ENCODE measurements at places on chromosomes 6 and 20.

DNA sequence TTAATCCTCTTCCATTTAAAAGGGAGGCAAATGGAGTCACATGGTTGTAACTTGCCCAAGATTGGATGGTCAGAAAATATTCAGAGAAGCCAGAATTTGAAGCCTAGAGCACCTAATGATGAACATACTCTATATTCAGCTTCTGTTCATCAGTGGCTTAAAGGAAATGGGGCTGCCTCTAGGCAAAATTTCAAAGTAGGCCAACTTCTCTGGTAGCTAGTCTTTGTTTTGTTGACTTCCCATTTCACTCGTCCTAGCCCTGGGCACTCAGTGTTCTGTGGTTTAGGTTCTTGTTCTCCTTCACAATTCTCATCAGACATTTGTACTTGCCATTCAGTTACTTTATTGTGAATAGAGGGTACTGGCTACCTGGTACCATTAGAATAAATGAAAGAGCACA is 13.2 kb downstream of the MAP3K7 start:
- DNase-seq: no peak

DNA sequence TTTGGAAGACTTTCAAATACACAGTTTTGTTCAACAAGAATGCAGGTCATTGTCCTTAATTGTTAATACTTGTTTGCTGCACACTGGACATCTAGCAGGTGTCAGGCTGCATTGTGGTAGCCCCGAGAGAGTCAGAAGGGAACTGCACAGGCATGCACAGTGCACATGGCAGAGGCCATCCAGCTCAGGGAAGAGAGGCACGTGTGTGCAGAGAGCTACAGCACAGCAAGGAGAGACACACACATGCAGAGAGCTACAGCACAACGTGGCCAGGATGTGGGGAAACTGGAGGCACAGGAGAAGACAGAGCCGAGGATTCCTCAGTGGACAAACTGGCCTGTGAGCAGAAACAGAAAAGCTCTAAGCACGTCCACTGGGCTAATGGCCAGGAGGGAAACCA is 272.0 kb downstream of the SMOC2 start:
- DNase-seq: no peak

GRCh38 chr20:50453533-50454244 is 56.5 kb upstream of the PTPN1 start:
- DNase-seq: no peak

DNA sequence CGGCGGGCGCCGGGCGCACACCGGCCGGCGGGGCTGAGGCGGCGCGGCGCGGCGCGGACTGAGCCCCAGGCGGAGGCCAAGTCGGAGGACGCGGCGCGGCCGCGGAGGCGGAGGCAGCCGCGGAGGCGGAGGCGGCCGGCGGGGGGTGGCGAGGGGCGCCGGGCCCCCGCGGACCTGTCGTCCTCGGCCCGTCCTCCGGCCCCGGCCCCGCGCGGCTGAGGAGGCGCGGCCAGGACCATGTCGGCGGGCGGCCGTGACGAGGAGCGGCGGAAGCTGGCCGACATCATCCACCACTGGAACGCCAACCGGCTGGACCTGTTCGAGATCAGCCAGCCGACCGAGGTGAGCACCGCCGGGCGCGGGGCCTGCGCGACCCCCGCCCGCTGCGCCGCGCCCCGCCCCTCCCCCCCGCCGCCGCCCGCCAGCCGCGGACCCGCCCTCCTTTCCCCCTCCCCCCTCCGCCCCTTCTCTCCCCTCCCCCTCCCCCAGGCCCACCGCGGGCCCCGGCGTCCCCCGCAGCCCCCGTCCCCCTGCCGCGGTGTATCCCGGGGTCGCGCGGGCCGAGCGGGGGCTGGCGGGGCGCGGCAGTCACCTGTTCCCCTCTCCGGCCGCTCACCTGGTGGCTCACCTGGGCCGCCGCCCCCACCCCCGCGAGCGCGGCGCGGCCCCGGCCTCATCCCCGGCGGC is at the start of gene AFDN:
Gene AFDN (plus strand): TSS at position 16 of the 687 bp plus-strand sequence. CDS start 222 bp downstream, at position 238.
- DNase-seq: no peak

GRCh38 chr6:5389086-5389745 is 127.9 kb downstream of the FARS2 start:
- no peak for DNase-seq

DNA sequence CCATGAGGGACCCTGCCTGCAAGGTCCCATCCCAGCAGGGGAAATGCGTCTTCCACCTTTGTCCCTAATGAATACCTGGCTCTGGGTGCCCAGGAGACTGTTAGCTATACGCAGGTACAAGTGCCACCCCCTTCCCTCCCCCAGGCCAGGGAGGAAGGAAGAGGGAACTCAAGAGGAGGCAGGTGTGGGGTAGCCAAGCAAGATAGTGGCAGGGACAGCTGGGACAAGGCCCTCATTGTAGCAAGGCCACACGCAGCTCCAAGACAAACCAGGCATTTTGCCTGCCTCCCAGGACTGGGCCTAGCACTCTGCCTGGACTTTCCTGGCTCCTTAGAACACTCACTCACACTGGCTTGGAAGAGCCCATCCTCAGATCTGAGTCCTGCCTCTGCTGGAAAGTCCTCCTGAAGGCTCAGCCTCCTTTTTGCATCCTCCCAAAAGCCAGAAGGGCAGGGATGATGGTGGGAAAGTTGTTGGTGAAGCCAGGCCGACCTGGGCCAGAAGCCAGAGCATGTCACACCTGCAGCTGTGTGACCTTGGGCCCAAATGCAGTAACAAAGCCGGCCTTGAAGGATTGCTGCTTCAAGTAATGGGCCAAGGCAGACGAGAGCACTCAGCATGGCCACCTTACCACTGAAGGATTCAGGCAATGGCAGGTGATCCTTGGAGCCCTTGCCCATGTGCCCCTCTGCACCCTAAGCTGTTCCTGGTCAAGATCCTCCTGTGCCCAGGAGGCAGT is 27.7 kb downstream of the SNPH start:
- DNase-seq: no peak

- no peak for DNase-seq
Measured at GRCh38 chr6:70413992-70414494, 735 bp downstream of the FAM135A start.

DNA sequence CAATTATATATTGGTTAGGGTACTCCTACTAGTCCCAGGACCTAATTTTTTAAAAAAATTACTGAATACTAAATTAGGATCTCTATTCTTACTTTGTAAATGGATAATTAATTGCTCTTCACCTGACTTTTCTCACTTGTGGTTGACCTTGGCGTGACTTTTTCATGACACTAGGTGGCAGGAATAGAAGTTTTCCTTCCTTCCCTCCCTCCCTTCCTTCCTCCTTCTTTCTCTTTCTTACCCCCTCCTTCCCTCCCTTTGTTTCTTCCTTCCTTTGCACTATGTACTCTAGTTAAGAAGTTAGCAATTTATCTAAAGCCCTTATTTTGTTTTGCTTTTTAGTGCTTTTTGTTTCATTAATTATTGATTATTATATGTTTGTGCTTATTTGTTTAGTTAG is 20.4 kb upstream of the HBS1L start:
- no peak for DNase-seq

DNA sequence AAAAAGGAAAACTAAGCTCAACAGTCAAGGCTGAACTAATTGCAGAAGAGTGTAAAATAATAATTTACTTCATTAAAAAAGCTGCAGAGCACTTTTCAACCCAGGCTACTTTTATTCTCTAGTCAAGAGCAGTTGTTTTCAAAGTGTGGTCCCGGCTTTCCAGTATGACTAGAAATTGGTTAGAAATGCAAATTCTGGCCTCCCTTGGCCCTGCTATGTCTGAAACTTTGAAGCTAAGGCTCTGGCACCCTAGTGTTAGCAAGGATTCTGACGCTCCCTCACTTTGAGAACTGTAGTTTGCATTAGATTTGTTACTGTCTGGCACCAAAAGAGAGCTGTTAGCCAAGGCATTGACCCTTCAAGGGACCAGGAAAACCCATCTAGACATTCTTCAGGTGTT is 9.5 kb upstream of the NXT1 start:
- DNase-seq: no peak

DNA sequence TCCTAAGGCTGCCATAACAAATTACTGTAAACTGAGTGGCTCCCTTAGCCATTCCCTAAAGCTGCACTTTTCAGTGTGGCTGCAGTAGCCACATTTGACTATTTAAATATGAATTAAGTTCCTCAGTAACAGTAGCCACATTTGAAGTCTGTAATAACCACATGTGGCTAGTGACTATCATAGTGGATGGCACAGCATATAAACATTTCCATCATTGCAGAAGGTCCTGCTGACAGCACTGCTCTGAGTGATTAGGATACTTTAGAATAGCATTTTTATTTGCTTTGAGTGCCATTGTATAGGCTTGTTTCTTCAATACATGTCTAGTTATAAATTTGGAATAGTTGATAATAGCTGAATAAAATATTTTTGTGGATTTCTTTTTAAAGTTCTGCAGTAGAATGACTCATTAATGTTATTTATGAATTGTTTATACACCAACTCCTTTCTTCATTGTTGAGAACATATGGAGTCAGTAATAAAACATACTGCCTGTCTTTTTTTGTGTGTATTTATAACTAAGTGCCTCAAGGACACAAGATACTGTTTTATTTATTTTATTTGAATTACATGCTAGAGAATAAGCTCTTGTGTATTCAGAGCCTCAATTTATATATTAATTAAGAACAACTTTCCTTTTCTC is 217.2 kb downstream of the CDKAL1 start:
- DNase-seq: no peak

- no peak for DNase-seq
Measured at GRCh38 chr6:159728531-159728964, 1.2 kb downstream of the WTAP start.

All from activated CD4-positive, CD25-positive, alpha-beta regulatory T cell (primary cell).